Esophagus muscularis mucosa (tissue), 4 donors: ENCODE measurements at places on chromosomes 5 and 9. TPM values are rescaled to one million over a fixed set of nuclear protein-coding genes. Genes with fewer than 3 reads are reported as not detected.

RASEF gene
- 0.19 TPM for total RNA-seq

ARL14EPL gene
- total RNA-seq, result not detected

DNA sequence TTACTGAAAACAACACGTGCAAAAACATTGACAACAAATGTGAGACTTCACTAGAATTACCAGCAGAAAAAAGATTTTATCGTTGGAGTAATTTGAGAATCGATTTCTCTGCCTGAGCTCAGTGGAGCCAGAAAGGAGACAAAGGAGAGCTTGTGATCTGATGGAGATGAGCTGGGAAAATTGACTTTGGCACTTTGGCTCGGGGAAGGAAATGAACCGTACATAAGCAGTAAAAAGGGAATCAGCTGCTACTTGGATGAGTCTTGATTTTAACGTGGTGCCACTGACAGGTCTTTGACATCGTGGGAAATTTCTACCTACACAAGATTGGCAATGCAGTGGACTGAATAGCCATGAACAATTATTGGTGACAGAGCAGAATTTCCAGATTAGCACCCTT, 244.7 kb upstream of the RPS23 start:
- H3K4me3 ChIP-seq, result no peak overlapping the region
- no peak overlapping the region for H3K27ac ChIP-seq
- H3K36me3 ChIP-seq, result no peaks in the 10 kb centered on the region
- no peaks in the 10 kb centered on the region for H3K4me1 ChIP-seq
- peak; percentile 74 for DNase-seq

PLCXD3 gene
- 2.0 TPM for total RNA-seq

DNA sequence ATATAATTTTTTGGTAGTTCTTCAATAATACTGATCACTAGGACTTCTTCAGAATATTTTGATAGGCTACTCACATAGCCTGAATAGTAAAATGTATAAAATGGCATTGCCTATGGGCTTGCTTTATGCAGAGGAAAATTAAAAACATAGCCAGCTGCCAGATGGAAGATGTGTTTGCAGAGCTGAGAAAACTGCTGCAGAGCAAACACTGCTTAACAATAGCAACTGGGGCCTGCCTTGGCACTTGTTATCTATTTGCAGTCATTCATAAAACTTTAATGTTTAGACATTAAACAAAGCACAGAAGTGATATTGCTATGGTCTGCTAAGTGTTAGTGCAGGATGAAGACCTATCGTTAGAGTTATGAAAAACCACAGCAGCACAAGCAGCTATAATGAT, 151.5 kb upstream of the SMC2 start:
- no peaks in the 10 kb centered on the region for H3K36me3 ChIP-seq
- no peak overlapping the region for H3K27ac ChIP-seq
- DNase-seq, result no peak
- H3K4me3 ChIP-seq, result no peak overlapping the region
- H3K4me1 ChIP-seq, result no peaks in the 10 kb centered on the region
- no peaks in the 10 kb centered on the region for H3K27me3 ChIP-seq

DNA sequence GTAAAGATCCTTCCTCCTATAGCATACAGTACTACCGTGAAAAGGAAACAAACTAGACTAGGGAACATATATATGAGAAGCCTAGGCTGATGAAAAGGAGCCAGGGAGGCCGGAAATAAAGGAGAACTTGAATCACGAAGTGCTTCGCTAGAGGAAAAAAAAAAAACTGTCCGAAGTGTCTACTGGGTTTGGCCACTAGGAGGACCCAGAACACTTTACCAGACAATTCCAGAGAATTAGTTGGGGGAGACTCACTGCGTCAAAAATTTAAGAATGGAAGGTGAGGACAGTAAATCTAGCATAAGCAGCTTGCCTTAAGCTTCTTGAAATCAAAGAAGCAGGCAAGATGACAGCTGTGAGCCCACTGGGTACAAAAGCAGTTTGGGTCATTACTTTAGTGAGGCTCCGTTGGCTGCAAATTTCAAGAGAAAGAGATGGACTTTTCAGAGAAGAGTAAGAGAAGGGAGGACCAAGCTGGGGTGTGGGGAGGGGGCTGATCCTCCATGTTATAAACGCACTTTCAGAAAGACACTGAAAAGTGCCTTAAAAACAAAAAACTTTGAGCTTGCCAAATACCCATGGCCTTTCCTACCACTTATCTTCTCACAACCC, 47.4 kb downstream of the P4HA2 start:
- peaks cover 9% of the 10 kb centered on the region for H3K4me1 ChIP-seq
- H3K27me3 ChIP-seq, result no peaks in the 10 kb centered on the region
- DNase-seq, result no peak
- no peak overlapping the region for H3K4me3 ChIP-seq
- no peak overlapping the region for H3K27ac ChIP-seq
- no peaks in the 10 kb centered on the region for H3K36me3 ChIP-seq

PTGES gene
- 4.5 TPM for total RNA-seq

- peak; percentile 19 for DNase-seq
- H3K4me3 ChIP-seq, result no peak overlapping the region
- no peaks in the 10 kb centered on the region for H3K4me1 ChIP-seq
- H3K27me3 ChIP-seq, result no peaks in the 10 kb centered on the region
- H3K27ac ChIP-seq, result no peak overlapping the region
These were observed 37.0 kb upstream of the OR2S2 start for GRCh38 chr9:35994959-35995358.

DNA sequence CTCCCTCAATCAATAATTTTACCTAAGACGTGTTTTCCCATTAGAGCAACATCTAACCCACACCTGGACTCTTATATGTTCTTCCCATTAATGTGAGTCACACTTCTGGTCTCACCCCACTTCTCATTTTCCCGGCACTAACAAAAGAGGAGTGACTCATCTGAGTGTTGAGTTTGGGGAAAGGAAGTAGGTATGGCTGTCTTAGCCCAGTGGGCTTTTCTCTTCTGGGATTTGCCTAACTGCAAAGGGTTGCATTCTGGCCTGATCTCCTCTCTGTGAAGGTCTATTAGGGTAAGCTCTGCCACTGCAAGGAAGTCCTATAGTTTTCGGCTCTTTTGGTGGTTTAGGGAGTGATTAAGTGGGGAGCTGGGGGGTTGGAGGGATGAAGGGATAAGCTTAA, 195.6 kb downstream of the KIAA0825 start:
- H3K4me3 ChIP-seq, result no peak overlapping the region
- no peaks in the 10 kb centered on the region for H3K27me3 ChIP-seq
- no peak for DNase-seq
- no peak overlapping the region for H3K27ac ChIP-seq
- H3K36me3 ChIP-seq, result no peaks in the 10 kb centered on the region
- no peaks in the 10 kb centered on the region for H3K4me1 ChIP-seq

GRCh38 chr5:62707563-62707962, 128.9 kb downstream of the LRRC70 start:
- H3K36me3 ChIP-seq, result no peaks in the 10 kb centered on the region
- no peaks in the 10 kb centered on the region for H3K4me1 ChIP-seq

DNA sequence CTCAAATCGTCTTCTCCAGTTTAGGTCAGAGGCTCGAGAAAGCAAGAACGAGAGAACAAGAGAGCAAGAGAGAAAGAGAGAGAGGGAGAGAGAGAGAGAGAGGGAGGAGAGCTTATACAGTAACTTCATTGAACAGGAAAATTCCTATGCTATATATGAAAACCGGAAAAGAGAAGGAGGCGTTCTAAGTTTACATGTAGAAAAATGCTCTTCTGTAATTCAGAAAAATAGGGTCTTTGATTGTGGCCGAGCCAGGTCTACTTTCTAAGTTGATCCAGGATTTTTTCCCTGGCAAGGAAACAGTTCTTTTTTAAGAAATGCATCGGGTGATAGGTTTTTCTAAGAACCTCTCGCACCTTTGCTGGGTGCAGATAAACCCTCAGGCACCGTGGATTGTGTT, 29.5 kb downstream of the COL15A1 start:
- no peak overlapping the region for H3K4me3 ChIP-seq
- peak overlapping the region; percentile 84 for H3K27ac ChIP-seq
- H3K36me3 ChIP-seq, result no peaks in the 10 kb centered on the region
- H3K27me3 ChIP-seq, result no peaks in the 10 kb centered on the region

DNA sequence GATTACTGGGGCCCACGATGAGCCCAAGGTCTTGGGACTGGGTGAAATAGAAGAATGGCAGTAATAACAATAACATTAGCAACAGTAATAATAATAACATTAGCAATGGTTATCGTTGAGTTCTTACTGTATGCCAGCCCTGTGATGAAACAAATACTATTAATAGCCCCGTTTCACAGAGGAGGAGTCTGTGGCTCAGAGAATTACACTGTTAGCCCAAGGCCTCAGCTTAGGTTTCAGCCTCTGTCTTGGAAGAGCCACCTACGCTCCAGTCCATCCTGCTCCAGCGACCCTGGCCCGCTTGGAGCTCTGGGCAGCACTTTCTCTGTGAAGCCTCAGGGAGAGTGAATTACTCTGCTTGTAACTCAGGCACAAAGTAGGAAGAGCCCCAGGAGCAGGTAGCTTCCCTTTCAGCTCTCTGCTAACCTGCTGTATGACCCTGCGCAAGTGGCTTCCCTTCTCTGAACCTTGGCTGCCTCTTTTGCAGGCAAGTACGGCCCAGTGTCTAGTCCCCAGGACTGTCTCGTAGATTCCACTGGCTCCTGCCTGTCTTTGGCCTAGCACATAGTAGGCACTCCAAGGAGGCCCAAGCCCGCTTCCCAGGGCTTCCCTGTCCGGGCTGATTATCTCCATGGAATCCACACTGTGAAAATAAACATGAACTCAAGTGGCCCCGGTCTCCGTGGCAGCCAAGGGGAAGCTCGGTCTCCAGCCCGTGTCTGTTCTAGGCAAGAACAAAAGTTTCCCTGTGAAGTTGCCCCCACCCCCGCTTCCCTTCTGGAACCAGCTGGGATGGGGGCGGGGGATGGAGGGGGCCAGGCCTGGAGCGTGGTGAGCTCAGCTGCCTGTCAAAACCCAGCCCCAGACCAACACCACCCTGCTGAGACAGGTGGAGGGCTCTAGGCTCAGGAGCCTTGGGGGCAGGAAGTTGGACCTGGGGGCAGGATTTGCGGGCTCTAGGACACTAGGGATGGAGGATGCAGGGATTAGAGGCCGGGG, 26.2 kb upstream of the LMX1B start:
- no peak overlapping the region for H3K4me3 ChIP-seq
- H3K27ac ChIP-seq, result peak overlapping the region; percentile 10

DNA sequence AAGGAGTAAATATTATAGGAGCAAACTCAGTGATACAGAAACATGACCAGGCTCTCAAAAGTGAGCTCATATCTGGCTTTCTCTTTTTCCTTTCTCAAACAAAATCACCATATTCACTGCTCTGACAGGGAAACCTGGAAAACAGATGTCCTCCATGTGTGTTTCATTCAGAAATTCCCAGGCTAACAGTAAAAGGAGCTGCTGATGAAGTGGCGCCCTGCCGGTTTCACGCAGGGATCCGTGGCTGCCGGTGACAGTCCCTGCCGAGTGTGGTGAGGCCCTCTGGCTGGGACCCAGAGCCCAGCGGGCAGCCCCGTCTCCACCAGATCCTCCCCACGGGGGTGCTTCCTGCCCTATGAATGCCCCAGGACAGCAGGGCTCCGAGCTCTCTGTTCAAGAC, 208.1 kb downstream of the GNA14 start:
- no peaks in the 10 kb centered on the region for H3K36me3 ChIP-seq
- peak overlapping the region; percentile 0 for H3K27ac ChIP-seq
- H3K4me1 ChIP-seq, result no peaks in the 10 kb centered on the region
- H3K27me3 ChIP-seq, result no peaks in the 10 kb centered on the region
- peak overlapping the region; percentile 3 for H3K4me3 ChIP-seq

DNA sequence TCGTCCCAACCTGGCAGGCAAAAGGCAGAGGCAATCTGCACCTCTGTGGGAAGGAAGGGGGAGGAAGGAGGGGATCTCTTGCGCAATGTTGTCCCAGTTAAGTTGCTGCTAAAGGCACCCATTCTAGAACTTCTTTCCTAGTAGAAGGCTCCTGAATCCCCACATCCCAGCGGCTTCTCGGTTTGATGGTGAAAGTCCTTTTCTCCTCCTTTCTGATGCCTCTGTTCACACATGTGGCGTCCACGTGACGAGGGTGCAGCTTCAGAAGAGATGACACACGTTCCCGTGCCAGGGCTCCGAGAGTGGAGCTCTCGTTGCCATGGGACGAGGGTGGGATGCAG, 96.9 kb upstream of the FCN2 start:
- peaks cover 49% of the 10 kb centered on the region for H3K4me1 ChIP-seq
- no peak overlapping the region for H3K4me3 ChIP-seq
- H3K27me3 ChIP-seq, result no peaks in the 10 kb centered on the region
- no peak for DNase-seq
- peaks cover 62% of the 10 kb centered on the region for H3K36me3 ChIP-seq
- peak overlapping the region; percentile 1 for H3K27ac ChIP-seq

- H3K4me1 ChIP-seq, result no peaks in the 10 kb centered on the region
- H3K27me3 ChIP-seq, result no peaks in the 10 kb centered on the region
- H3K27ac ChIP-seq, result no peak overlapping the region
- no peaks in the 10 kb centered on the region for H3K36me3 ChIP-seq
- no peak for DNase-seq
These were observed 1802.5 kb downstream of the EFNA5 start for GRCh38 chr5:105868038-105868780.

GRCh38 chr5:123997462-123998215, 485.7 kb downstream of the CSNK1G3 start:
- H3K27me3 ChIP-seq, result no peaks in the 10 kb centered on the region
- no peaks in the 10 kb centered on the region for H3K4me1 ChIP-seq
- H3K36me3 ChIP-seq, result no peaks in the 10 kb centered on the region
- DNase-seq, result no peak

LCN15 gene
- not detected for total RNA-seq

PCDHGC4 gene
- 1.5 TPM for total RNA-seq
